Choroid plexus epithelial cell (primary cell): ENCODE measurements at places on chromosomes 1 and 21.

GRCh38 chr1:245310571-245311531 lies 156.1 kb downstream of the KIF26B start:
- DNase-seq, result peak; percentile 57

- no peak for DNase-seq
Observed at GRCh38 chr1:3563610-3564009, 47.7 kb downstream of the MEGF6 start.

GRCh38 chr1:209176866-209177430 lies 406.6 kb upstream of the CAMK1G start:
- no peak for DNase-seq

GRCh38 chr1:201447903-201448871 lies 20.8 kb downstream of the PHLDA3 start:
- peak; percentile 81 for DNase-seq

GRCh38 chr21:26834181-26834905 lies 10.9 kb downstream of the ADAMTS1 start:
- peak; percentile 50 for DNase-seq

DNA sequence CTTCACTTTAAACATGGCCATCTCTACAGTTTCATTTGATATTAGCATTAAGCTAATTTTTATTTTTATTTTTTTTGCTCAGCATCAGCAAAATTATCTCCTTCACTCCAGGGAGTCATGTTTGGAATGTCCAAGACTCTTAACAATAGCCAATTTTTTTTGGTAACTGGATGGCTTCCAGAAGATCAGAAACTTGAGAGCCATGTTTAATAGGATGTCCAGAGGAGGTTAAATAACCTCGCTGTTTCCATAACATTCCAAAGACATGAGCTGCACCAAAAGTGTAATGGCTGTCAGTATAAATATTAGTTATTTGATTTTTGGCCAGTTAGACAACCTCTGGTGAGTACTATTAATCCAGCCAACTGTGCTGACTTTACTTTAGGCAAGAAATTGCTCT lies 80.7 kb downstream of the DNTTIP2 start:
- DNase-seq, result peak; percentile 96

DNA sequence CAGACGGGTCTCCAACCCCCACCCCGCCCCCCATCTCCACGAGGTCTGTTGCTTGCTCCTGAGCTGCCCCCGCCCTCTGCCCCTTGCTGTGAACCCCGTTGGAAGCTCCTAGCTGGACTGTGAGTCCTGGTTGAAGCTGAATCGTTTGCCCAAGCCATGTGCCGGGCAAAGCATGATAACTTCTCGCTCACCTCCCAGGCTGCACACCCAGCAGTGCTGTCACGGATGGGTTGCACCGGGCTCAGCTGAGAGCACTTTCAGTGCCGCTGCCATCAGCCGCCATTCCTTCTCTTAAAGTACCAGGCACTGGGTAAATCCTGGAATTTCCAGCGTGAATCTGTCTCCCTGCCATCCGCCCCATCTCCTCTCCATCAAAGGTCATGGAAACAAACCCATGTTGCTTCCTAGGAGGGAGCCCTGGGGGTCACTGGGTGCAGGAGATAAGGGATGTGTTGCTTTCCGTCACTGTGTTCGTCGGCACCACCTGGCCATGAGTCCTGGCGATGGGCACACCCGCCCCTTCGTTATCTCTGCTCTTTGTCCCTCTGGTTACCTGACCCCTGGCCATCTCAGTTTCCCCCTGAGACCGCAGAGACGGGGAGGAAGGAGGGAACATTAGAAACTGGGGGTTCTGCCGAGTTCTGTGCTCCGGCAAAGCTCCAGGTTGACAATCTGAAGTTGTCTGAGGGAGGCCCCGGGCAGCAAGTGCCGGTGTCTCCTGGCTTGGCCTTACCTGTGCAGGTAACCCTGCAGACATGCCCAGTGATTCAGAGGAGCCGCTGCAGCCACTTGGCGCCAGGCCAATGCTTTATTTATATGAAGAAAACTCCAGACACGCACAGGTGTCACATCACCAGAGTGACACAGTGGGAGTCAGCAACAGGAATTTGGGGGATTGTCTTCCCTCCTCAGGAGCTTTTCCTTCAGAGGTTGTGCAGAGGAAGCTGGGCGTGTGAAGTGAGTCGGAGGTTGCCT lies 2.7 kb downstream of the PDE9A start:
- no peak for DNase-seq

DNA sequence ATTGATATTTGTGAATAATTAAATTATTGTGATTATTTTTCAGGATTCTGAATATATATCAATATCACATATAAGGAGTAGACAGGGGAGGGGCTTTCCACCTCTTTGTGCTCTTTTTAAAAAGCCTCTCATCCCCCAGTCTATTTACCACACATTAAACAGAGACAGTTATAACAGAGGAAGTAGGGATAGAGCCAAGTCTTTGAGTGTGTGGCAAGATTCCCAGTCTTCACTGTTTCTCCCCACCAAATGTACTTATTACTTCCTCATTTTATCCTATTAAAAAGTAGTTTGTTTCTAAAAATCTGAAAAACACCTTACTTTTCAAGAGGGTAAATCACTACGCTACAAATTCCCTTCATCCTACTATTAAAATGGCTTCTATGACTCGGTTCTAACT lies 46.7 kb downstream of the EPS15 start:
- DNase-seq, result peak; percentile 23

- DNase-seq, result no peak
Observed at GRCh38 chr1:71038942-71039341, 8.7 kb downstream of the PTGER3 start.

GRCh38 chr1:246978281-246978680 lies 29.6 kb downstream of the ZNF695 start:
- no peak for DNase-seq

- DNase-seq, result no peak
Observed at GRCh38 chr1:181097242-181097641, 8.7 kb downstream of the IER5 start.

GRCh38 chr1:181083842-181084605 lies 4.5 kb upstream of the IER5 start:
- DNase-seq, result peak; percentile 83

GRCh38 chr21:23955135-23955843 lies 1652.0 kb downstream of the MRPL39 start:
- DNase-seq, result no peak

GRCh38 chr1:104463126-104463697 lies 713.5 kb downstream of the AMY1C start:
- no peak for DNase-seq

- DNase-seq, result no peak
Observed at GRCh38 chr1:111351700-111352099, 61.0 kb downstream of the CHIA start.

DNA sequence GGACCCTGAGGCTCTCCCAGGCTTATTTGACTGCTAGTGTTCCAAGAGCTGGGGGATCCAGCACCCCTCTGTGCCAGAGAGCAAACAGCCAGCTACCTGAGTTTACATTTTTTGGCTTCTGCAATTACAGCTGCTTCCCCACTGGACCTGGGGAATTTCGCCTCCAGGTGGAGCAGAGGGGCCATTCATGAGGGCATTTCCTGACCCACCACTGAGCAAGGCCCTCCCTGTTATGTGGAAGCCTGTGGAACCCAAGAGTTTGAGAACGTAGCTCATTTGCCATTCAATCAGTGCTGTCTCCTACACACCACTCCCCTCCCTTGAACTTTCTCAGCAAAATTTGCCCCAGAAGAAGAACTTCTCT lies 42.7 kb upstream of the TMEM51 start:
- no peak for DNase-seq

GRCh38 chr21:34801519-34802132 lies 132.8 kb downstream of the CLIC6 start:
- peak; percentile 54 for DNase-seq

- DNase-seq, result no peak
Observed at GRCh38 chr1:241642593-241642944, 2.4 kb upstream of the CHML start.

DNA sequence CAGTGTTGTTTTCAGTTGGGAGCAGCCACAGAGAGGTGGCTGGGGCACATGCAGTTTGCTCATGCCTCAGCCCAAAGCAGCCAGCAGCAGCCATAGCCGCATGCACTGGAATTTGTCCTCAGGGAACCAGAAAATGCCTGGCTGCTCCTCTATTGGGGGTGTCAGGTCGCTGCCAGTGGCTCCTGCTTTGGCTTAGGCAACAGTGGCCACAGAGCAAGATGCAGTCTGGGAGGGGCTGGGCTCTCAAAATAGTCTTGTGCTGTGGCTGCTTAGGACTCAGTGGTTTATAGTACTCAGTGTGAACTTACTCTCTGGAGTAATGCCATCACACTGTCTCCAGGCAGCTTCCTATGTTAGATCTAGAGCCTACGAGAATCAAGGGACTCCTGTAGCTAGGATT lies 25.0 kb downstream of the CD55 start:
- DNase-seq, result peak; percentile 42

GRCh38 chr1:28832966-28833365 lies 21.0 kb downstream of the OPRD1 start:
- no peak for DNase-seq

DNA sequence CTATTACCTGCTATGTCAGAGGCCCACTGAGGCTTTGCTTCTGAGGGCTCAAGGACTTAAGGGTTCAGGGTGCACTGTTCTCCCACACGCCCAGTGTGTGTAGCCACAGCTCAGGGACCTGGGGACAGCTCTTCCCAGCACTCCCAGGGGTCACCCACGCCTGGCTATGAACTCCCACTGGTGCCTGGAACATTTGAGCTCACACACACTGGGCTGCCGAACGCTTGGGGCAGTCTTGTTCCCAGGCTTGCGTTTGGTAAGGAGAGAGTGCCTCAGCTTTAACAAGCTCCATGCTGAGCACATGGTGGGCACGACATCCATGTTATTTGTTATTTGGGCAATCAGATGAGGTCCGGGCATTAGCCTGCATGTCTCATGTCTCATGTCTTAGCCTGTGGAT lies 37.6 kb downstream of the STUM start:
- DNase-seq, result no peak

DNA sequence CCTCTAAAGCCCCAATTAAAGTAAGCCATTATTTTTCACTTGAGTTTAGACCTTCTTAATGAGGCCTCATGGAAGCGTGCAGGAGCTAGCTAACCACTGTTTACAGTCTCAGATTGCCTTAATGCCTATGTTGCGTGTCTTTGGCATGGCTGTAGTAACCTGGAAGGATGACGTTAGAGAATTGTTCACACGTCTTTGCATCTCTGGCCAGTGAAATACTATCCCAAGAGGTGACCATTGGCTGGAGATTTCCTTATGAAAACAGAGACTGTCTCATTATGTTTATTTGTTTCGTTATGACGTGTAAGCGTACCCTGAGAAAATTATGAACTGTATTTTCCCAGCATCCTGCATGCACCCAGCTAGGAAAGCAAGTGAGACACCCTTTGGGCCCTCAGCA lies 18.6 kb upstream of the BMP8A start:
- DNase-seq, result peak; percentile 57

DNA sequence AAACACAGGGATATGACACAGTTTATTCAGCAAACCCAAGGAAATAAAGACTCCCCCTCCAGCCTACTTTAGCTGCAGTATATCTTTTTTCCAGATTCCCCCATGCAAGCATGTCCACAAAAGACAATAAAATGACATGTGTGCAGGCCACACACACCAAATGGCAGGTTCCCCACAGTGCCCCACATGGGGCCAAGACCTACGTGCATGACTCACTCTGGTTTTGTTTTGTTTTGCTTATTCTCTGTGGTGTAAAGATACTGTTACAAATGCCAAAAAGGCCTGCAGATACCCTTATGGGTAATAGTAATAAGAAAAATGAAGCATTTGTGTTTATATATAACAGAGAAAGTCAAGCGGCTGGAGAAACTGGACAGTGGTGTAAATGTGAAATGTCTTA lies 71.6 kb downstream of the RD3 start:
- DNase-seq, result peak; percentile 57

GRCh38 chr1:50155541-50155940 lies 46.8 kb downstream of the ELAVL4 start:
- no peak for DNase-seq

GRCh38 chr1:44328671-44329416 lies 26.2 kb downstream of the ERI3 start:
- DNase-seq, result no peak

GRCh38 chr1:59903141-59903754 lies 23.3 kb downstream of the CYP2J2 start:
- DNase-seq, result peak; percentile 26

- DNase-seq, result peak; percentile 47
Observed at GRCh38 chr1:64864018-64864940, 102.1 kb downstream of the JAK1 start.

GRCh38 chr1:170729225-170730002 lies 65.5 kb downstream of the PRRX1 start:
- peak; percentile 38 for DNase-seq

GRCh38 chr21:41466024-41466820 lies 40.2 kb downstream of the MX1 start:
- DNase-seq, result no peak

DNA sequence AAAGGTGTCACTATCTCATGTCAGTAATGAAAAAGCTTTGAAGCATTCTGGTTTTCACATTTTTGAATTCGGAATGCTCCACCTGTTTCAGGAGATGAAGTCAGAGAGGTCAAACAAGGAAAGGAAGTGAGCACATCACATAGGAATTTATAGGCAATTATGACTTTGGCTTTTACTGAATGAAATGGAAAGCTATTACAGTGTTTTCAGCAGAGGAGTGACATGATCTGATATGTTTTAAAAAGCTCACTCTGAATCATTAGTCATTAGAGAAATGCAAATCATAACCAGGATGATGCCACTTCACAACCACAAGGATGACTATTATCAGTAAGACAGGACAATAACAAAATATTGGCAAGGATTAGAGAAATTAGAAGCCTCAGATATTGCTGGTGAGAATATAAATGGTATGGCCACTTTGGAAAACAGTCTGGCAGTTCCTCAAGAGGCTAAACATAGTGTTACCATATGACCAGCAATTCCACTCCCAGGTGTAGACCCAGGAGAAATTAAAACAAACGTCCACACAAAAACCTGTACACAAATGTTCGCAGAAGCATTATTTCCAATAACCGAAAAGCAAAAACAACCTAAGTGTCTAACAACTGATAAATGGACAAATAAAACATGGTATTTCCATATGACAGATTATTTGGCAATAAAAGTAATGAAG lies 7.5 kb downstream of the TAF1A start:
- DNase-seq, result peak; percentile 17

- no peak for DNase-seq
Observed at GRCh38 chr1:87030740-87031690, 116.6 kb downstream of the HS2ST1 start.

- DNase-seq, result no peak
Observed at GRCh38 chr1:193613041-193613440, 426.6 kb upstream of the B3GALT2 start.

- no peak for DNase-seq
Observed at GRCh38 chr1:51952638-51953037, 37.9 kb downstream of the RAB3B start.

- peak; percentile 25 for DNase-seq
Observed at GRCh38 chr1:89978755-89979154, 16.2 kb upstream of the ZNF326 start.

DNA sequence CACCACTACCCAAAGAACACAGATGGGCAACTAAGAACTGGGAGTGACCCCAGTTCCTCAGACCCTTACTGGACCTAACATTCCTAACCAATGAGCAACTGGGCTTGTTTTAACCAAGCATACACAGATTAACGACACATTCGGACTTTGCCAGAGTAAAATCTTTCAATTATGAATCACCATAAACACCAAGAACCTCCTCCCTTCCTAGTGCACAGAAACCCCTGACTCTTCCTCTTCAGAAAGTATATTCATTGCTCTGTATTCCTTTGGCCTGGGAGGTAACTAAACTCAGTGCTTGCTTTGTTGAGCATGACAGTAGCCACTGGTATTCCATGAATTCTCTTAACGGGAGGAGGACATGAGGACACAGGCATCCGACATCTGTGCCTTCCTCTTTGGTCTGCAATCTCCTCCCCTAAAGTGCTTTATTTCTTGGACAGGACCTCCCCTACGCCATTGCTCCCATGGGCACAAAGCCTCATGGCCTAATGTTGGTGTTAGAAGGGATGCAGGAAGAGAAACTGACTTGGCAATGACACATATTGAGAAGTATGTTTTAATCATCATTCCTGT lies 42.7 kb downstream of the SEC16B start:
- peak; percentile 85 for DNase-seq
